NCI-H1417 treated with DMSO at 0.1 percent for 48 hours (cell line): ENCODE measurements at places on chromosomes 5 and 9.

GRCh38 chr5:107808671-107809137 is 138.0 kb upstream of the EFNA5 start:
- no peak for DNase-seq

DNA sequence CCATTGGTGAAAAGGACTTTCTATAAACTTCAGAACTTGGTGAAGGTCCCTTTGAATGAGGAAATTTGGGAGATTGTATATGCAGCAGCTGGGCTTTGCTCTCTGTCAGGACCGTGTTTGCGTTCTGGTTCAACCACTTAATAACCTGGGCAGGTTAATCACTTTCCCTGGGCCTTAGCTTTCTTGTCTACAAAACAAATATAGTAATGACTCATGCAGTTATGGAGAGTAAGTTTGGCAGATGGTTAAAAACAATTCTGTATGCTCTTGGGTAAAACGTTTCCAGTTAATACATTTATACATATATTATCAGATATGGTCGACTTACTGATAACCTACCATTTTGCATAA is 197.0 kb downstream of the ARHGEF28 start:
- DNase-seq, result no peak

GRCh38 chr5:153797484-153797883 is 241.2 kb downstream of the FAM114A2 start:
- no peak for DNase-seq

DNA sequence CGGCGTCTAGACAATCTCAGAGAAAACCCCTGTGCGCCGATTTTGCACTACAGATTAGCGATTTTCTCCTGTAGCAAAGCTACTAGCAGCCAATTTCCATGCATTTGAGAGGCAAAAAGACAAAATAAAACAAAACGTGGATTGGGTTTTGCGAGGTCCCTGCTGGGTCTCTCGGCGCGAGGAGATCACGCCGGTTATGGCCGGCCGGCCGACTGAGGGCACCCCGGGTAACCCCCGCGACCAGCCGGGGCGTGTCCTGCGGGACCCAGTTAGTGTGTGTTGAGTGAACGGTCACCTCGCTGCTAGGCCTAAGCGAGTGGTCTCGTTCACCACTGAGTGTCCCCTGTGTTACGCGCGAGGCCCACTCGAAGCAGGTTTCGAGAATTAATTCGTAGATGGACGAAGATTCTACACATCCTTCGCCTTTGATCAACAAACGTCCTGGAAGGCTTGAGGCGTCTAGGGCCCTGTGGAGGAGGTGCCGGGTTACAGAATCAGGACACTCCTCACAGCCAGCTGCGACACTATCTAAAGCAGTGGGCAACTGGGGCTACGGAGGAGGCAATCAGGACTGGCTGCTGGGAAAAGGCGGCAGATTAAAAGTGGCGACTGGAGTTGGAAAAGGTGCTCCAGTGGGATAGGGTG is 764 bp upstream of the VDAC1 start:
- DNase-seq, result no peak

- peak; percentile 80 for DNase-seq
Observed at GRCh38 chr5:32489791-32490562, 45.4 kb upstream of the ZFR start.

DNA sequence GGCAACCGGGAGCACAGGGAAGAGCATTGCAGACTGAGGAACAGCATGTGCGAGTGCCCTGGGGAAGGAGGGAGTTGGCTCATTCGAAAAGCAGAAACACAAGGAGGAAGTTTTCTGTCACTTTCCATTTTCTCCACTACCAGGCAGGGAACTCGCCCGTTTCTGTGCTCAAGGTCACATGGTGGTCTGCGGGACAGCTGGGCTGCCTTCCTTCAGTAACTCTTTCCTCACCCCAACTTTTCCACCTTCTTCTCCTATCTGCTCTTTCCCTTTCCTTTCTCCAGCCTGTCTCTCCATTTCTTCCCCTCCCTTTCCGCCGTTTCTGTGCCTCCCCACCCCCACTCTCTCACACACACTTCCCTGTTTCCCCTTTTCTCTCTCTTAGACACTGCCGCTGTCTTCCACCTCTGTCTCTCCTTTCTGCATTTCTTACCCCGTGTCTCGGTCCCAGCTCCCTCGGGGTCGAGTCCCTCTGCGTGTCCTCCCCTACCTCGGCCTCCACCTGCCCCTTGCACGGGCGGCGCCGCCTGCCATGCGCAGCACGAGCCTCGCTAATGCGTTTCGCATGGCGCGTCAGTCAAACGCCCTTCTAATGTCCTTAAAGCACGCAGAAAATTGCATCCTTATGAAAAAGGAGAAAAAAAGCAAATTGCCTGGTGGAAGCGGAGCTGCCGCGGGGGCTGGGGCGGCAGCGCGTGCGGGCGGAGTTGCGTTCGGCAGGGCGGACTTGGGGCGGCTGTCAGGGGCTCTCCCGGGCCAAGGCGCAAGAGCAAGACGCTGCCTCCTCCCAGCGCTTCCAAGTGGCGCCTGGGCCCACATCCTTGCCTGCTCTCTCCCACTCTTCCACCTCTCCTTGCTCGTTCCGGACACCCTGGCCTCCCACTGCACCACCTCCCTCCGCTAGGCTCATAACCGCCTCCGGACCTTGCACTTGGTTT is 9.5 kb downstream of the BARX1 start:
- DNase-seq, result no peak

- no peak for DNase-seq
Observed at GRCh38 chr5:72238712-72239445, 81.2 kb downstream of the MRPS27 start.
